ENCODE measurements at places on chromosomes 5 and 9.

DNA sequence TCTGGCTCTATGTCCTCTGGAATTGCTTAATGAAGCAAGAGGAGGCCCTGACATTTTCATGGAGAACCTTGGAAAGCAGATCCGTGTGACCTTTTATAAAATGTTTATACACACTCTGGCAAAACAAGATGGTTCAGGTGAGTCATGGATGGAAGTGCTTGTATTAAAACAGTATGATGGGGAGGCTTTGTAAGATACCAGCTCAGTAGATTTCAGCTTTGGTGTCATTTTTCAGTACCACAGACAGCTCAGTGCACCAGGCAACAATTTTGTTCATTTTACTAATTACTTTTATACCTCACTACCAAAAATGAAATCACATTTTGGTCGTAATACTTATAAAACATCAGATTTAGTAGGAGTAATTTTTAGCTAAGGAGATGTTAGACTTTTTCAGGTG lies 5.2 kb downstream of the KCNN2 start:
- DNase-seq: no peak

DNA sequence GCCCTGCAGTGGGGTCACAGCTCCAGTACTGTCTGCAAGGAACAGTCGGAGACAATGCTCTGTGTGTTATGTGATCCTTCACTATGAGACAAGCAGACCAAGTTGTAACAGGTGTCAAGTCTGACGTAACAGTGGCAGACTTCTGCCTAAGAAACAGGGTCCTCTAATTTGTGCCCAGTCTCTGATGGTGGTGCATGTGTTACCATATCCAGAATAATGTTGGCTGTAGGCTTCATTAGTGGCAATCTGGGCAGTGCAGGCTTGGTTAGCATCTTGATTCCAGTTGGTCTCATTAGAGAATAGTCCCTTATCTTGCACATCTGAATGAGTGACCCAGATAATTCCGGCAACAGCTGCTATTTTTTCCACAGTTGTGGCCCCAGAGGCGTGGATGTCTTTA lies 33.8 kb downstream of the ZNF131 start:
- peak; percentile 22 for DNase-seq

GRCh38 chr5:68255305-68256120 lies 40.0 kb downstream of the PIK3R1 start:
- DNase-seq: no peak

DNA sequence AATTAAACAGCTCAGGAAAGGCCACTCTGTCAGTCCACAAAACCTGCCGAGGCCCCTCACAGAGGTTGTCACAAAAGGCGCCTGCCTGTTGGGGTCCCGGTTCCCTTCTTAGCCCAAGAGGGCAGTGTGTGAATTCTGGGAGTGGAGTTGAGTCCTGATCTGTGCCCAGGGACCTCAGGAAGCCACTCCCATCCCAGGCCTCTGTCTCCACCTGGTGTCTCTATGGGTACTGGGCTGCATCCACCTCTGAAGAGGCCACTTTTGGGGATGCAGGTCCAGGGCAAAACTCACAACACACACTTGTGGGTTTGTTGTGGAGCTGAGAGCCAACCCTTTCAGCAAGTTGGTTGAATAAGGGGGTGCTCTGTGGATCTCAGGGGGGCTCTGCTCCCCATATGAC lies 74.3 kb upstream of the STXBP1 start:
- DNase-seq: peak; percentile 72

DNA sequence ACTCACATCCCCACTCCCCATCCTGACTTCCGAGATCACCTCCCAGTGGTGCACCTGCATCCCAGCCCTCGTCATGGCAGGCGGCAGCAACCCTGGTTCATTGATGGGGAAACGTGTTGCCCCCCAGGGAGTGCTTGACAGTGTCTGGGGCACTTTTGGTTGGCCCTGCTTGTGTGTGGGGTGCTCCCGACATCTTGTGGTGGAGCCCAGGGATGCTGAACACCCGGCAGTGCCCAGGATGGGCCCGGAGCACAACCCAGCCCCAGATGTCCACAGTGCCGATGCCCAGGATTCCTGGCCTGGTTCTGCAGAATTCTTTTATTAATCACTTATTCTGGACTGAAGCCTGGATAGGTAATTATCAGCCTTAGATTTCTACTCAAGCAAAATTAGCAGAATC lies 3.7 kb downstream of the MRPL36 start:
- no peak for DNase-seq

DNA sequence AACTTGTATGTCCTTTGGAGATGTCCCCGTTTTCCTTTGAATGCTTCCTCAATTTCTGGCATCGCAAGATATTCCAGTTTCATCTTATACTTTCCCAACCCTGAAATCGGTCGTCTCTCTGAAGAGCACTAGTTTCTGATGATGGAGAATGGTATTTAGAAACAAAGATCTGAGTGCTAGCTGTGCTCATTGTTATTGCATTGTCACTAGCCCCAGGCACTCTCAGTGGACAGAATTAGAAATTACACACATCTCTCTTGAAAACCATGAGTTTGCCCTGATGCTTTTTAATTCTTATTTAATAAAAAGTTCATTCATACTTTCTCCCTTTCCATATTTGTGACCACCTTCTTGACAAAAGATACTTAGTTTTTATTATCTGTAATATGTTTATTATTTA lies 67.7 kb downstream of the C9orf152 start:
- DNase-seq: no peak

DNA sequence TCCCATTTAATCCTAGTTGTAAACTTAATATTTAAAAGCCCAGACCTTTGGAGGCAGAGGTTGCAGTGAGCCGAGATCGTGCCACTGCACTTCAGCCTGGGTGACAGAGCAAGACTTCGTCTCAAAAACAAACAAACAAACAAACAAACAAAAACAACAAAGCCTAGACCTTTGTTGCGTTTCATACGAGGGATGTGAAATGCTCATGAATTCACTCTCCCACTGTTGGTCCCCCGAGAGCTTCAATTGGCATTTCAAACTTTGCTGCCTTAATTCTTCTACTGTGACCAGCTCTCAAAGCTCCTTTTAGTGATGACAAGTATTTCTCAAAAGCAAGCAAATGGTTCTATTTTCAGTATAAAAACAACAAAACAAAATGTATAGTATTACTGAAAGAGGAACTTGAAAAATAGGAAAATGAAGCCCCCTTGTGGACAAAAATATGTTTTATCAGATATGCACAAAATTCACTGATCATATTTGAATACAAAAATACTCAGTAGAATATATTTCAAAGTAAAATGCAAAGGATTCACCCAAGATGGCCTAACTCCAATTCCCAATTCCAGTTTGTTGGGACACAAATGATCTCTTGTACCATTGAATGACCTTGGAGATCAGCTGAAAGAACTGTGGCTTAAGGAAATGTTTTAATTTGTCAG lies 140.4 kb downstream of the ESM1 start:
- DNase-seq: no peak

GRCh38 chr5:1207555-1207954 lies 6.2 kb downstream of the SLC6A19 start:
- DNase-seq: no peak

- no peak for DNase-seq
These were observed 413.5 kb downstream of the EBF1 start for GRCh38 chr5:158686214-158686613.

- DNase-seq: peak; percentile 93
These were observed 94.6 kb downstream of the ZNF608 start for GRCh38 chr5:124651663-124652513.

GRCh38 chr5:124663101-124663506 lies 83.3 kb downstream of the ZNF608 start:
- no peak for DNase-seq

GRCh38 chr5:80975065-80975464 lies 14.9 kb downstream of the RASGRF2 start:
- no peak for DNase-seq

DNA sequence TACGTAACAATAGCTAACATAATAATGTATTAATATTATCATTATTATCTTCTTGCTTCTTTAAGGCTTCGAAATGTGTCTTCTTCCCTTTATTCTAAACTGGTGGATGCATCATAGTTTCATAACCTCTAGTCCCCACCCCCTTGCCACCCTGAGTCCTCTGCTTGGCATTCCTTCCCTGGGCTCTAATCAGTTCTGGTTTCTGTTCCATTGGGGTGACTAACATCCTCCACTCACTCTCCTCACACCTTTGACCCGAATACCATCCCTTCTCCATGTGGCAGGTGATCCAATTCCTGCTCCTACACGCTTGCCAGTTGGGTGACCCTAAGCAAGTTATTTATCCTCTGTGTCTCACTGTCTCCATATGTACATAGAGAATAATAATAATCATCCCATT lies 286.1 kb downstream of the TRPM3 start:
- DNase-seq: no peak

DNA sequence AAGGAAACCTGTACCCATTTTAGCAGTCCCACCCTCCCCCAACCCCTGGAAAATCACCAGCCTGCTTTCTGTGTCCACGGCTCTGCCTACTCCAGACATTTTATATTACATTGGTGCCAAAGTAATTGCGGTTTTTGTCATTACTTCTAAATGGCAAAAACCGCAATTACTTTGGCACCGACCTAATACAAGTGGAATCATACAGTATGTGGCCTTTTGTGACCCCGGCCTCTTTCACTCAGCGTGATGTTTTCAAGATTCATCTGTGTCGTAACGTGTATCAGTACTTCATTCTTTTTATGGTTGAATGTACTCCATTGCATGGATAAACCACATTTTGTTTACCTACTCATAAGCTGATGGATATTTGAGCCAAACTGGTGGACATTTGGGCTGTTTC lies 9.7 kb upstream of the ORM1 start:
- no peak for DNase-seq

DNA sequence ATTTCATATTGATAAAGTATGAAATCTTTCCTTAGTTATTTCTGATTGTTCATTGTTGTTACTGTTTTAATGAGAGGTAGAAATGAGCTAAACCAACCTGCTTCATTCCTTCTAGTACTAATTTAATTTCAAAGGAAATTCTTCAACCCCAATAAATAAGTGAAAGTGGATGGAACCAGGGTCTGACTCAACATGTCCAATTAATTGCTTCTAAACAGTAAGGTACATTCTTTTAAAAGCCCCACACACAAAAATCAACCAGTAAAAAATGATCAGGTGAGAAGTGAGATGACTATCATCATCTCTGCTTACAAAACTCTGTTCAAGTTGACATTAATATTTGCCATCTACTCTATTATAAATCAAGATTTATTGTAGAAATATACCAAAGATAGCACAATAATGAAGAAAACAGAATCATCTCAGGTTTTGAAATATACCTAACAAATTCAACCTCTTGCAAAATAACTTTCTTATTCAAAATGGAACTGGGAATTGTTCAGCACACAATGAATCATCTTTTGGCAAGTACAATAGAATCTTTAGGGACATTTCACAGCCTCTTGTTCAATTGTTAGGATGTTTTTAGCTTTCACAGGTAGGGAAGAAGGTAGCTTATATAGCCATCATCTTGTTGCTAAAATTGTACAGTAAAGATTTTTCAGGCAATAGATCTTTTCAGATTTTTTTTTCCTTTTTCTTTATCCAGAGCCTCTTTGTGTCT lies 114.5 kb downstream of the RPS23 start:
- DNase-seq: no peak

DNA sequence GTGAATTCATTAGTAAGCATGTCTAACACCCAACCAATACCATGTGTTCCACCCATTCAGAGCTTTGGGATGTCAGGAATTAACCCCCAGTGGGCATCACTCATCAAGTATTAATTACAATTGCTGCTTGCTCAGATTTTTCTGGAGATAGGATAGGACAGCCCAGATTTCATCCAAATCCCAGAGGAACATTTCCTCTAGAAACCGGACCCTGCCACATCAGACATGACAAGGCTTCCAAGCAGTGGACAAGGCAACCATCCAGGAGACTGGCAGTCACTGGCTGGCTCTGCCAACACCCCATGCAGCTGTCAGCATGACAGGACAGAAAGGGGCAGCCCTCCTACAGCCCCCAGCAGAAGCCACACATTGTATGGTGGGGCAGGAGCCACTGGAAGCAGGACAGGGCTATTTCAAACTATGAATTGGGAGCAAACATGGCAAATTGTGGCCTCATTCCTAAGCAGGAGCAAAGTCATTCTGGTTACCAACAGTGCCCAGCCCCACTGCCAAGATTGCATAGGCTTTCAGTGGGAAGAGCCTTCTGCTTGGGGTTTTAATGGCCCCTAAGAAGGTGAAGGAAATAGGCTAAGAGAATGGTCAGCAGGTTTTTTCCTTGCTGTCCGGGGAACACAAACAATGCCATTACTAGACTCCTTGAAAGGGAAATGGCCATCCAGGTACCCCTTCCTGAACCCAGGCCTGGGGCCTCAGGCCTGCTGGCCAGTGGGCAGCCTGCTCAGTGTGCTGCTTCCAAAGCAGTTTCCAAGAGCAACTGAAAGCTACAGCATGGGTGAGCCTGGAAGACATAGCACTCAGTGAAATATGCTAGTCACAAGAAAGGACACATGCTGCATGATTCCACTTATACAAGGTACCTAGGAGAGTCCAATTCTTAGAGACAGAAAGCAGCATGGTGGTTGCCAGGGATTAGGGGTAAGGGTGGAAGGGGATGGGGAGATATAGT lies 294.7 kb upstream of the SLC30A5 start:
- DNase-seq: no peak

GRCh38 chr5:72662305-72662704 lies 154.2 kb upstream of the TNPO1 start:
- DNase-seq: no peak

GRCh38 chr5:142357469-142358090 lies 32.8 kb upstream of the SPRY4 start:
- no peak for DNase-seq

DNA sequence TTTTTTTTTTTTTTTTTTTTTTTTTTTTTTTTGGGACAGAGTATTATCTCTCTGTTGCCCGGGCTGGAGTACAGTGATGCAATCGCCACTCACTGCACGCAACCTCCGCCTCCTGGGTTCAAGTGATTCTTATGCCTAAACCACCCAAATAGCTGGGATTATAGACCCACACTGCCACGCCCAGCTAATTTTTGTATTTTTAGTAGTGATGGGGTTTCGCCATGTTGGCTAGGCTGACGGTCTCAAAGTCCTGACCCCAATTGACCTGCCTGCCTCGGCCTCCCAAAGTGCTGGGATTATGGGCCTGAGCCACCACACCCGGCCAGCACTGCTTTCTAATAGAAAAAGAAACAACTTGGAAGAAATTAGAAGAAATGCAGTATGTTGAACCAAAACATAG lies 39.2 kb downstream of the TTC1 start:
- no peak for DNase-seq

- no peak for DNase-seq
These were observed 24.2 kb downstream of the TCF7 start for GRCh38 chr5:134138416-134139376.

- DNase-seq: no peak
These were observed 677.7 kb upstream of the MEF2C start for GRCh38 chr5:89560696-89561095.

Measured in D341Med (cell line).